Kasumi-1 (cell line): ENCODE measurements at places on chromosomes 11 and 22.
A peak's percentile ranks its signal among the peaks of the same experiment; 100 is the strongest.

DNA sequence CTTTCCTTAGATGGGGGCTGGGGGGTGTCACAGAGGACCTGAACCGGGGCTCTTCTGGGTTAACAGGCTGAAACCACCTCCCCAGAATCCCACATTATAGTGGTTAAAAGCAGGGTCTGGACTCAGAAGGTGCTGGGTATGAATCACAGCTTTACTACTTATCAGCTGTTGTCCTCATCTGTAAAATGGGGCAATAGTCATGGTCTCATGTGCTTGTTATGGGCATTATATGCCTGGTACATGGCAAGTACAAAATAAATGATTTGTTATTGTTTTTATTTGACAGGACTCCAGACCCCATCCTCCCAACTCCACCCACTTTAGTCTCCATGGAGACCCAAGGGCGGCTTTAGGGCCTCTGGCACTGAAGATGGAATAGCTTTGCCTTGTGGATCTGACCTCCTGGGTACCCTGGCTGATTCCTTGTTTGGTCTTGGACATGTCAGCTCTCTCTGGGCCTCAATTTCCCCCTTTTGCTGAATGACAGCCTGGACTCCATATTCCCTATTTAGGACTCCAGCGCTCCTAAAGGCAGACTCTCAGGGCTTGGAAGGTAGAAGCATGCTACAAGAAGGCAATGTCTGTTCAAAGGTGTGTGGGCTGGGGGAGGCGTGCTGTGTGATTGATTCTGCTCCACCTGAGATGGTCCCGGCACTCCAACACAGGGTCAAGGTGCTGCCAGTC lies 812 bp upstream of the SMTN start:
- no peak for DNase-seq

GRCh38 chr11:116192509-116193210 lies 580.1 kb downstream of the BUD13 start:
- no peak for DNase-seq

GRCh38 chr22:33565580-33565995 lies 354.7 kb downstream of the LARGE1 start:
- DNase-seq = no peak

DNA sequence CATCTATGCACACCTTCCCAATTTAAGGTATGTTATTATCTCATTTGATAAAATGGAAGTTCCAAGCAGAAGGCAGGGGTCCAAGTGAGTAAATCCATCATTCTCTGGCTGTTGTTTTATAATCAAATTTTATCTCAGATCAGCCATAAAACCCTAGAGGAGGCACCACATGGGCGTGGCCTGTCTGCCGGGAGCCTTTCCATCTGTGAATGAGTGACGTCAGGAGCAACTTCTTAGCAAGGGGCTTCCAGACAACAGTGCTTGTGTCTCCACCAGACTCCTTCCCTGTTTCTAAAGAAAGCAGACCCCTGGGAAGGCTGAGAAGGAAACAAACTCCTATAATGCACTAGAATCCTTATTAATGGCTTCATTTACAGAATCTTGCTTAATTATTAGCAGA lies 13.5 kb downstream of the SEZ6L start:
- DNase-seq = no peak

GRCh38 chr11:83511646-83512045 lies 225.5 kb upstream of the CCDC90B start:
- no peak for DNase-seq

- no peak for DNase-seq
Observed at GRCh38 chr22:48530666-48531065, 1297.0 kb downstream of the BRD1 start.

GRCh38 chr11:116478669-116479668 lies 293.8 kb downstream of the BUD13 start:
- DNase-seq = no peak

DNA sequence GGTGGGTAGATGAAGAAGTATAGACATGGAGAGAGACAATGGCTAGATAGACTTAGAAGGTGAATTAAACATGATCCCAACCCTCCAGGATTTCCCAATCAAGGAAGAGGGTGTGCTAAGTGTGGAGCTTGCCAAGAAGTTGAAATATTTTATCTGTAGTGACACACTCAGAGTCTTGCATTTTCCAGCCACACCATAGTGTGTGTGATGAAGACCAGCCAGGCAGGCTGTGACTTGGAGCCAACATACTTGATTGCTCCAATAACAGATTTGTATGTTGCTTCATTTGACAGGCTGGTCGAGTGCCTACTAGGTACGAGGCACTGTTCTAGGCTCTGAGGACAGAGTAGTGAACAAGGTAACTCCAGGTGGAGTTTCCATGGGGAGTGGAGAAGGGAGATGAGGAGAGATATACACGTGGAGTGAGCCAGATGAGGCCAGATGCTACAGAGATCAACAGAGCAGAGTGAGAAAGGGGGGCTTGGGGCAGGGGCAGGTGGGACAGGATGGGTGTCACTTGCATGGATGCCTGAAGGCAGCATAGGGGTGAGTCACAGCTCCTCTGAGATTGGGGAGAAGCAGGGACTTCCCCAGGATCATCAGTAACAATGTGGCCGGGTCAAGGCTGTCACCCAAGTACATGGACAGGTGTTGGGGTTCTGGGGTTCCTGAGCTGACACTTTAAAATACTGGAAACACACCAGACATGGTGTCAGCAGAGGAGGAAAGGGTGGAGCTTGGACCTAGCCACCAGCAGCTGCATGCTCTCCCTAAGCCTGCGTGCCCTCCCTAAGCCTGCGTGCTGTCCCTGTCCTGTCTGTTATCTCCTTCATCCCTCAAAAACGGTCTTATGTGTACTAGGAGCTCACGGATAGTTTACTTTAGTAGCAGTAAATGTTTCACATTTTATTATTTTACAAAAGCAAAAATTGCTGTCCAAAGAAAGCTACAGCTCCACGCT lies 23.6 kb downstream of the PDGFB start:
- no peak for DNase-seq

GRCh38 chr11:60951904-60952741 lies at the start of gene SLC15A3:
Gene SLC15A3, minus strand, starts transcription at chr11:60952176. Its CDS starts 625 bp downstream, at chr11:60951551.
- DNase-seq = peak; percentile 91

- DNase-seq = no peak
Observed at GRCh38 chr22:22674467-22674866, 30.1 kb downstream of the GGTLC2 start.

GRCh38 chr22:37277384-37277783 lies 4.9 kb upstream of the CYTH4 start:
- DNase-seq = no peak

DNA sequence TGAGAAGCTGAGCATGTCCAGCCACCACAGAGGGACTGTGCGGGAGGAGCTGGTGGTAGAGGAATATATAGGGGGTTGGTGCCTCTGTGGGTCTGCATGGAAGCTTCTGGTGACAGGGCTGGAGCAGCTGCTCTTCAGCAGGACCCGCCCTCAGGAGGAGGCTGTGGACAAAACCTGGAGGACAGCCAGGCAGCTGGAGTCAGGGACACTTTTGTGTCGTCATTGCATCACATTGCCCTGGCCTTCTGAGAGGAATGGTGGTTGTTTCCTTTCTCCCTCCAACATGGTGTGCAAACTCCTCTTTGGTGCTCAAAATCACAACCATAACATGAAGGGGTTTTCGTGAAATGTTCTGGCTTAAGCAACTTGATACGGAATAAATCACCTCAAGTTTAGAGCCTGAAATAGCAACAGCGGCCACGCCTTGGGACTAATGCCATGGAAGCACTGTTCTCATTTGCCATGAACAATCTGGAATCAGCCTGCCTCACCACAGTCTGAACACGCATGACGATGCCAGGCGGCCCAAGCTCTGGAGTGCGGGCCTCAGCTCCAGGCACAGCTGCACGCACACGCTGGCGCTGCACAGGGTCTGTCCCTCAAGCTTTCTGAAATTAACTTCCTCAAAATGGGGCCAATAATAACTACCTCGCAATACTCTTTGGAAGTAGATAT lies 17.1 kb upstream of the CSRP3 start:
- no peak for DNase-seq

GRCh38 chr11:121024989-121025388 lies 1.1 kb downstream of the TBCEL start:
- DNase-seq = no peak

DNA sequence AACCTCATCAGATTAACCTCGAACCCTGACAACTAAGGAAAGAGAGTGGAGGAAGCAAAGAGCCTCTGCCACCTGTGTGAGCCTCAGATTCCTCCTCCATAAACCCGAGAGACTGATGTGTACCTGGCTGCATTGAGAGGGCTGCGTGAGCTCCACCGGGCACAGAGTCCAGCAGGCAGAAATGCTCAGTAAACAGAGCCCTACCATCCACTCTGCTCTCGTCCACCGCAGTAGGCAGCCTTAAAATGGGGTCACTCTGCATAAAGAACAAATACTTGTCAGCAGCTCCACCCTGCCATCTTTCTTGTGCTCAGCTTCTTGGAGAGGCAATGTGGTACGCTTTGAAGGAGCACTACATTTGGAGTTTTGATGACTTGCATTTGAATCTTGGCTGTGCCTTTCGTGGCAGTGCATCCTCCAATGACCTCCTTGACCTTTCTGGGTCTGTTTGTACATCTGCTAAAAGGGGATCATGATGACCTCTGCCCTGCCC lies 43.0 kb upstream of the CD5 start:
- no peak for DNase-seq

- DNase-seq = peak; percentile 85
Observed at GRCh38 chr22:37274380-37274862, 7.9 kb upstream of the CYTH4 start.

GRCh38 chr11:11543656-11544055 lies 78.1 kb downstream of the GALNT18 start:
- no peak for DNase-seq

- no peak for DNase-seq
Observed at GRCh38 chr11:203056-203944, 3.9 kb downstream of the BET1L start.

GRCh38 chr11:64210301-64211020 lies 3.9 kb downstream of the FERMT3 start:
- no peak for DNase-seq

GRCh38 chr22:46908641-46909107 lies 146.2 kb downstream of the TBC1D22A start:
- no peak for DNase-seq

DNA sequence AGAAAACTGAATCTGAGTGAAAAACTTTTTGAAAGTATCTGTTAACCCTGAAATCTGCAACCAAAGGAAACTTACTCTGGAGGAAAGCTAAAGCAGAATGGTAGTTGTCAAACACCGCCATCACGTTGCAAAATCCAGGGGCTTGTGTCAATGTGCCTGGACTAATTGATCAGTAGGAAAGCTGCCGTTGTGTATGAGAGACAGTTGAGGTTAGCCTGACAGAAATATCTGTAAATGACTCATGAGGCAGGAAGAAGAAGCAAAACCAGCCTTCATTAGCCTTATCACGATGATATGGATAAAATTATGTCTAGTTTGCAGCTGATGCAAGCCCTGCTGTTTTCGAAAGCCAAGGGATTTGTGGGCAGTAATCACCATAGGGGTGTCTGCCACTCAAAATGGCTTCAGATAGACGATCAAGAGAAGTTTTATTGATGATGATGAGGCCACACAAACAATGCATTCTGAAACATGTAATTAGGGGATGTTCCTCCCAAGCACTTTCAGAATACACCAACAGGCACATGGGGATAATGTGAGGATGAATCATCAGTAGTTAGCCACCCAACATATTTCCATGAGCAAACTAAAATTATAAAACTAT lies 8.9 kb downstream of the SCGB1A1 start:
- no peak for DNase-seq

- no peak for DNase-seq
Observed at GRCh38 chr11:68071281-68072048, 32.6 kb downstream of the TCIRG1 start.

GRCh38 chr11:2928605-2929530 lies at the start of gene PHLDA2:
Gene PHLDA2, minus strand, starts transcription at chr11:2929420. Its CDS starts 56 bp downstream, at chr11:2929364.
- no peak for DNase-seq

GRCh38 chr11:11230802-11231562 lies 122.1 kb downstream of the CSNK2A3 start:
- peak; percentile 20 for DNase-seq

DNA sequence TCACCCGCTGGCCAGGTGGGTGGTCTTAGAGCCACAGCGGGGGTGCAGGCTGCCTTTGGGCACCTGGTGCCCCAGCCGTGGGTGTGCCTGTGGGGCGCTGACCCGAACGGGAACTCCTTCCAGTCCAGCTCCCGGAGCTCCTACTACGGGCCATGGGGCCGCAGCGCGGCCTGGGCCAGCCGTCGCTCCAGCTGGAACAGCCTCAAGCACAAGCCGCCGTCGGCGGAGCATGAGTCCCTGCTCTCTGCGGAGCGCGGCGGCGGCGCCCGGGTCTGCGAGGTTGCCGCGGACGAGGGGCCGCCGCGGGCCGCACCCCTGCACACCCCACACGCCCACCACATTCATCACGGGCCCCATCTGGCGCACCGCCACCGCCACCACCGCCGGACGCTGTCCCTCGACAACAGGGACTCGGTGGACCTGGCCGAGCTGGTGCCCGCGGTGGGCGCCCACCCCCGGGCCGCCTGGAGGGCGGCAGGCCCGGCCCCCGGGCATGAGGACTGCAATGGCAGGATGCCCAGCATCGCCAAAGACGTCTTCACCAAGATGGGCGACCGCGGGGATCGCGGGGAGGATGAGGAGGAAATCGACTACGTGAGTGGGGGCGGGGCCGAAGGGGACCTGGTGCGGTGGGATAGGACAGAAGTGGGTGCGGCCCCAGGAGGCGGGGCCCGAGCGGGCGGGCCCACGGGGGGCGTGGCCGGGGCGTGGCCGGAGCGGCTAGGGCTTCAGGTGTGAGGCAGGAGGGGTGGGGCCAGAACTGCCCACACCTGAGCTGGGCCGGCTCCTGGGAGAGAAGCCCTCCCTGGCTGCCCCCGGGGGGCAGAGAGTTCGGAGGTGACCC lies 91.5 kb downstream of the CACNA1I start:
- DNase-seq = no peak

- no peak for DNase-seq
Observed at GRCh38 chr11:30789270-30789669, 203.1 kb upstream of the MPPED2 start.

GRCh38 chr11:20056950-20057943 lies 103.0 kb downstream of the DBX1 start:
- no peak for DNase-seq

DNA sequence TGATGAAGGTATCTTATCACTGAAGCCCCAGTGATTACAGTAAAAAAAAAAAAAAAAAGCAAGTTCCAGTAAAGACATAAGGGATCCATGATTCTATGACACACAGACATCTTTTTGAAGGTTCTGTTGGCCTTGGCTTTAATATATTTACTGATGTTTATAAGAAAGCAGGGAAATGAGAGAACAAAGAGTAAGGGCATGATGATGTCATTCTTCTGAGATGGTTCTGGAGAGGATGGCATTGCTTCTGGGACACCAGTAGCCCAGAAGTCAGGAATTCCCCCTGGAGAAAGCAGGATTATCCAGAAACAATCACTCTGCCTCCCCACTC lies 233.6 kb downstream of the FAM76B start:
- no peak for DNase-seq

DNA sequence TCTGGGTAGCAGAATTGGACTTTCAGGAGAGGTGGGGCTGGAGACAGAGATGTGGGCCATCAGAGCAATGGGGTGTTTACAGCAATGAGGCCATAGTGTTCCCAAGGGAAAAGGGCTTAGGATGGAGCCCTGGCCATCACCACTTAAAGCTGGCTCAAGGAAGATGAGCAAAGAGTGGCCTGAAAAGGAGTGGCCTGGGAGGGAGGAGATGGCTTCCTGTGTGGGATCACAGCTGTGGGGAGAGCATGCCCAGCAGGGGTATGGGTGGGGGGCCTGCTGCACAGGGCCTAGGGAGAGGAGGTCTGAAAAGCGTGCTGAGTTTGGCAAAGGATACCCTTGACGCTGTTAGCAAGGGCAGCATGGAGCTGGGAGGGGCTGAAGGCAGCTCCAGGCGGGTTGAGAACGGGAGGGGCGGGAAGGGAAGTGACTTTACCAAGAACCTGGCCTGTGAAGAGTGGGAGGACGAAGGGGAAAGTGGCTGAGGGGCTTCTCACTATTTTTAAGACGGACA lies 13.9 kb downstream of the LRRC32 start:
- no peak for DNase-seq

GRCh38 chr22:50255607-50256006 lies 4.5 kb upstream of the HDAC10 start:
- DNase-seq = no peak
